ENCODE measurements at places on chromosomes 11 and 22. TPM values are rescaled to one million over a fixed set of nuclear protein-coding genes. Genes with fewer than 3 reads are reported as not detected.

BTG4 gene
- polyA plus RNA-seq: not detected

- peaks cover 44% of the 10 kb centered on the region for H3K27me3 ChIP-seq
- H3K4me1 ChIP-seq: no peaks in the 10 kb centered on the region
- no peaks in the 10 kb centered on the region for H3K36me3 ChIP-seq
- H3K4me3 ChIP-seq: no peak overlapping the region
- DNase-seq: no peak
Observed at GRCh38 chr22:26981541-26981940, 324.2 kb downstream of the MIAT start.

ANO9 gene
- polyA plus RNA-seq: 1.9 TPM

GRCh38 chr11:14768526-14769188 is 123.4 kb downstream of the CYP2R1 start:
- peak overlapping the region; percentile 62 for H3K27ac ChIP-seq
- H3K4me1 ChIP-seq: peaks cover 14% of the 10 kb centered on the region

OR8G1 gene
- not detected for polyA plus RNA-seq

DNA sequence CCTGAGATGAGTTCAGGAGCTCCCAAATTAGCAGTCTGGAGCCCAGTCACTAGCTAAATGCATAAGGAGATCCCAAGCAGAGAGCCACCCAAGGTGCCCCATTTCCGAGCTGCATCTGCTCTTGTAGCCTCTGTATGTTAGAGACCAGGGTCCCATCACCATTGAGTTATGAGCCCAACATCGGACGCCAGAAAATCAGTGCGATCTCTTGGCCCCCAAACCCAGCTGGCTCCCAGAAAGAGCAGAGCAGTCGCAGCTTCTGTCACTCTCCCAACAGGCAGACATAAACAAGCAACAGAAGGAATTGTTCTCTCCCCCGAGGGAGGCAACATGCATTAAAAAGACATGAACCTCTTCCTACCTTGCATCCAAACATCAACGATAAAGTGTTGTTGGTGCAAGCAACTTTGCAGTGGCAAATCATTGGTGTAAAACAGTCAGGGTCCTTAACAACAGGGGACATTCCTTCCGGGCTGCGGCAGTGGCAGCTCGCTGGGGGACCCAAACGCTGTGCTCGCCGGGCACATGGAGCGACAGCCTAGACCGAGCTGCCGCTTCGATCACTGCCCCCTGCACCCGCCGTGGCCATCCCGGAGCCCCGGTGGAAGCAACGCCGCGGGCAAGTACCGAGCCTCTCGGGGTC is 907.1 kb downstream of the DLG2 start:
- no peak overlapping the region for H3K27ac ChIP-seq
- H3K4me1 ChIP-seq: peaks cover 4% of the 10 kb centered on the region
- DNase-seq: no peak
- H3K4me3 ChIP-seq: peak overlapping the region; percentile 84
- H3K27me3 ChIP-seq: peaks cover 30% of the 10 kb centered on the region

MIAT gene
- polyA plus RNA-seq: not detected

- peaks cover 8% of the 10 kb centered on the region for H3K27me3 ChIP-seq
- H3K4me1 ChIP-seq: peaks cover 2% of the 10 kb centered on the region
- DNase-seq: no peak
Observed at GRCh38 chr11:32340181-32340580, 95.2 kb downstream of the WT1 start.

DNA sequence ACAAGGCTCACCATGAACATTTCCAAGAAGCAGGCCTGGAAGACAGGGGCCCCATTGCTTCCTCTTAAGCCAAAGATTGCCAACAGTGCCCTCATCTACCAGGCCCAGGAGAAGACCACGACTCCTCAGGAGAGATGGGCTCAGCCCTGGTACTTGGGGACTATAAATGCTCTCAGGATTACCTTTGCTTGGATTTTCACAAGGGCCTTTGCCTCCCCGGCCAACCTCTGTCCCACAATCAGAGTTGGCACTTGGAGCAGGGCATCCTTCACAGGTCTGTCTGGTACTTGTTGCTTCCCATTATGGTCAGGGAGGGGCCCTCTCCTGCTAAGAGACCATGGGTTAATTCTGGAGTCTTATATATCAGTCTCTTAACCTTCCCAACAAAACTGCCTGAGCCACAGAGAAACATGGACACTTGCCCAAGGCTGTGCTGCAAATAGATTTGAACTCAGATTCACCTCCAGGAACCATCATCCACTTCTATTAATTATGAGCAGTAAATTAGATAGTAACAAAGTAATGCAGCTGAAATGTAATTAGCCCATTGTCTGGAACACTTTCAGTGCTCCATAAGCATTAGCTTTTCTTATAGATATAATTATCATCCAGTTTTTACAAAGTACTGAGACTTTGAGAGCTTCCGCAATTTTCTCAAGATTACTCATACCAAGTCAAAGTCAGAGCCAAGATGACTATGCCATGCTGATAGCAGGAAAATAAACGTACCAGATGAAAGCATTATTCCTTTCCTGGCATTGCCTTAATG is 33.5 kb downstream of the POU2AF3 start:
- H3K27ac ChIP-seq: no peak overlapping the region
- peaks cover 10% of the 10 kb centered on the region for H3K36me3 ChIP-seq
- no peak overlapping the region for H3K4me3 ChIP-seq
- no peaks in the 10 kb centered on the region for H3K4me1 ChIP-seq

TMEM45B gene
- polyA plus RNA-seq: not detected

RAG2 gene
- not detected for polyA plus RNA-seq

CATSPER1 gene
- not detected for polyA plus RNA-seq

- H3K36me3 ChIP-seq: no peaks in the 10 kb centered on the region
- no peaks in the 10 kb centered on the region for H3K27me3 ChIP-seq
- peak overlapping the region; percentile 58 for H3K27ac ChIP-seq
- peak; percentile 39 for DNase-seq
- H3K4me3 ChIP-seq: peak overlapping the region; percentile 46
Observed at GRCh38 chr22:42670921-42671709, 21.9 kb upstream of the CYB5R3 start.

DNA sequence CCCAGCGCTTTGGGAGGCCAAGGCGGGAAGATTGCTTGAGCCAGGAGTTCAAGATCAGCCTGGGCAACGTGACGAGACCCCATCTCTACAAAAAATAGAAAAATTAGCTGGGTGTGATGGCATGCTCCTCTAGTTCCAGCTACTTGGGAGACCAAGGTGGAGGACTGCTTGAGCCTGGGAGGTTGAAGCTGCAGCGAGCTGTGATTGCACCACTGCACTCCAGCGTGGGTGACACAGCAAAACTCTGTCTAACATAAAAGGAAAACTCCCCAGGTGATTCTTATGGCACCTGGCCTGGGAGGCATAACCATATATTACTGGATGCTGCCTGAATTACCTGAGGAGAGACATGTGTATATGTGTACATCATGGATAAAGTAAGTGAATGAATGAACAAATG is 29.1 kb downstream of the KIAA1671 start:
- no peaks in the 10 kb centered on the region for H3K36me3 ChIP-seq
- H3K4me1 ChIP-seq: no peaks in the 10 kb centered on the region
- peaks cover 7% of the 10 kb centered on the region for H3K27me3 ChIP-seq
- no peak overlapping the region for H3K27ac ChIP-seq

- H3K4me3 ChIP-seq: no peak overlapping the region
- DNase-seq: no peak
- H3K27ac ChIP-seq: no peak overlapping the region
- H3K27me3 ChIP-seq: peaks cover 7% of the 10 kb centered on the region
- no peaks in the 10 kb centered on the region for H3K36me3 ChIP-seq
- no peaks in the 10 kb centered on the region for H3K4me1 ChIP-seq
Observed at GRCh38 chr11:93039531-93040240, 70.2 kb downstream of the MTNR1B start.

VPREB1 gene
- polyA plus RNA-seq: 23.1 TPM

DNA sequence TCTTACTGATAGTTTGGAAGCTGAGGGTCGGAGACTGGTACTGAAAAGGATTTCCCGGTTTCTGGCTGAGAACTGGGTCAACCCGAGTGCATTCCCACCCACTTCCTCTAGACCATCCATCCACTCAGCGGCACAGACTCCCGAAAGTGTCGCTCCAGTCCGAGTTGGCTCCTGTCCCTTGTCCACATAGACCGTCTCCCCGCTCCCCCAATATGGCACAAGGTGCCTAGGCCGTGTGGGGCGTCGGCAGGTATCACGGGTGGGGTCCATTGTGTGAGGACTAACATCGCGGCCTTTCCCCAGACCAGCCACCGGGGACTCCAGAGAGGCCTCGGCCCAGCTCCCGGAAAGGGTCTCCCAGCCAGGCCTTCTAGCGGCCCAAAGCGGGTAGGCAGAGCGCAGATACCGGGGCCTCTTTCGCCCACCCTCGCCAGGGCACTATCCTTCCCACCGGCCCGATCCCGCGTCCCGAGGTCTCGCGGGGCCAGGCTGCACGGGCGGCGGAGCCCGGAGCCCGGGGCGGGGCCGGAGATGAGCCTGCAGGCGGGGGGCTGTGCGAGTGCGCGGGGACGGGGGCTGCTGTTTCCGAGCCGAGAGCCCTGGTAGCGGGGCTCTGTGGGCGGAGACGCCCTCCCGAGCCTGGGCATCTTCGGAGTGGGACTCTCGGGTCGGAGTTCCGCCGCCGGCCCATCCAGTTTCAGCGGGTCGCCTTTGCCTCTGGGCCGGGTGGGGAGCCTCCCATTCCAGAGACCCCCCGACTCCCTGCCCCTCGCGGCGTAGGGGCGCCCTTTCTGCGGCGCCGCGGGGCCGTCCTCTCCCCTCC is 21.1 kb downstream of the SERPINH1 start:
- peak; percentile 40 for DNase-seq
- peak overlapping the region; percentile 81 for H3K4me3 ChIP-seq
- H3K27me3 ChIP-seq: peaks cover 17% of the 10 kb centered on the region
- H3K36me3 ChIP-seq: no peaks in the 10 kb centered on the region
- peak overlapping the region; percentile 89 for H3K27ac ChIP-seq
- H3K4me1 ChIP-seq: peaks cover 29% of the 10 kb centered on the region

- H3K36me3 ChIP-seq: no peaks in the 10 kb centered on the region
- no peak overlapping the region for H3K4me3 ChIP-seq
- no peaks in the 10 kb centered on the region for H3K27me3 ChIP-seq
- no peaks in the 10 kb centered on the region for H3K4me1 ChIP-seq
- no peak for DNase-seq
Observed at GRCh38 chr11:38824573-38824972, 2226.5 kb upstream of the RAG2 start.

- peaks cover 21% of the 10 kb centered on the region for H3K4me1 ChIP-seq
- H3K27me3 ChIP-seq: no peaks in the 10 kb centered on the region
- no peak overlapping the region for H3K27ac ChIP-seq
- DNase-seq: no peak
- H3K36me3 ChIP-seq: no peaks in the 10 kb centered on the region
- H3K4me3 ChIP-seq: no peak overlapping the region
Observed at GRCh38 chr22:49622241-49623105, 205.2 kb downstream of the BRD1 start.
